Peyer's patch (tissue), 4 donors: ENCODE measurements at places on chromosomes 12 and 14. TPM values are rescaled to one million over a fixed set of nuclear protein-coding genes. Genes with fewer than 3 reads are reported as not detected.

GPR137C gene
- total RNA-seq: 0.40 TPM

SCNN1A gene
- 93.3 TPM for total RNA-seq

SLC15A4 gene
- total RNA-seq: 31.4 TPM

- no peak for DNase-seq
Observed at GRCh38 chr14:31927348-31927832, 149.7 kb upstream of the ARHGAP5 start.

SMIM41 gene
- not detected for total RNA-seq
